ENCODE measurements at places on chromosomes 3 and 15.

GRCh38 chr15:48560321-48561051 is 85.0 kb downstream of the FBN1 start:
- no peak for DNase-seq

DNA sequence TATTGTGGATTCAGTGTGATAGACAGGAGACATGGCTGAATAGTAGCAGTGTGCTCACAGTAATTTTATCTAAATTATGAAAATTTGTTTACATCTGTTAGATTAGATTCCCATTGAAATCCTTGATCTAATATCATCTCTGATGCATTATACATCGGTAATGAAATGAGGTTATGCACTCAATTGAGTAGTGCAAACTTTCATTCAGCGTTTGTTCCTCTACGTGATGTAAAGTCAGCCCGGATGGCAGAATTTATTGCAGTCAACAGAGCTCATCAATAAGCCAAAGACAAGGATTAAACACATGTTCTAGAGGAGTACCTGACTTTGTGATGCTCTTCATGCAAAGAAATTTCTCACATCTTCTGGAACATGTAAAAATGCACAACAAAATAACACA is 549.2 kb downstream of the GOLGA6L6 start:
- no peak for DNase-seq

GRCh38 chr3:13415997-13416793 is 3.9 kb downstream of the NUP210 start:
- DNase-seq, result no peak

GRCh38 chr3:151085227-151085888 is at the start of gene MED12L:
Gene MED12L, plus strand, starts transcription at chr3:151085664. Its CDS starts 1,263 bp downstream, at chr3:151086927.
- peak; percentile 59 for DNase-seq

DNA sequence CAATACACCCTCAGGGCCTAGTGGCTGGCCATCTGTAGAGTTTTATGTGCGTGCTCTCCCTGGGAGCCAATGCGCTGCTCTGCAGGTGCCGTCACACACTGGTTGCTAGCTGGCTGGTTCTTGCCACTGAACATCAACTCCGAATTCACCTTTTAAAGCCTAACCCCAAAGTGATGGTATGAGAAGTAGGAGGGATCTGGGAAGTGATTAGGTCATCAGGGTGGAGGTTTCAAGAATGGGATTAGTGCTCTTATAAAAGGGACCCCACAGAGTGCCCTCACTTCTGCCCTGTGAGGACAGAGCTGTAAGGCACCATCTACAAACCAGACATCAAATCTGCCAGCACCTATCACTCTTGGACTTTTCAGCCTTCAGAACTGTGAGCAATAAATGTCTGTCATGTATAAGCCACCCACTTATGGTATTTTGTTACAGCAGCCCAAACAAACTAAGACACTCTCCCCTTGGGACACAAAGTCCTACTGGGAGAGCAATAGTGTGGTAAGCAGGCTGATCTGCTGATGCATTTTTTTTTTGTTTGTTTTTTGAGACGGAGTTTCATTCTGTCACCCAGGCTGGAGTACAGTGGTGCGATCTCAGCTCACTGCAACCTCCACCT is 20.3 kb downstream of the RGMA start:
- DNase-seq, result no peak

- no peak for DNase-seq
These were observed 18.6 kb downstream of the PIK3R4 start for GRCh38 chr3:130728037-130728436.

DNA sequence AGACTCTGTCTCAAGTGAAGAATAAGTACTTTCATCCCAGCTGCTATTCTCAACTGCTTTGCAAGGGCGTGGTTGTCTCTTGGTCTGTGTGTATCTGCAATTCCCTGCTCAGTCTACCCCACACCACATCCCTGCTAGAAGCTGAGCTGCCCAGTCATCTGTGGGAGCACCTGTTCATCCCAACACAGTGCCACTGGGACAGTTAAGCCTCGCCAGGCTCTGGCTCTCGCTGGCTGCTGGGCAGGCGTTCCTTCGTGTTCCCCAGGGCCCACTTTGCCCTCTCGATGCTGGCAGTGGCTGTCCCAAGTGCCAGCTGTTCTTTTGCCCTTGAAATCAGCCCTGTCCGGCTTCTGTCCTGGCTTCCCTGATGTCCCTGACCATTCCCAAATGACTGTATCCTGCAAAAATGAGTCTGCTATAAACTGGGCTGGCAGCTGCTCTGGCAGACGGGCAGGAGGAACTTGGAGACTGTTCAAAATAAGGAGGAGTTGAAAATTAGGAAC is 91.6 kb upstream of the KLHL25 start:
- no peak for DNase-seq

GRCh38 chr15:96171853-96172296 is 158.6 kb upstream of the NR2F2 start:
- no peak for DNase-seq

DNA sequence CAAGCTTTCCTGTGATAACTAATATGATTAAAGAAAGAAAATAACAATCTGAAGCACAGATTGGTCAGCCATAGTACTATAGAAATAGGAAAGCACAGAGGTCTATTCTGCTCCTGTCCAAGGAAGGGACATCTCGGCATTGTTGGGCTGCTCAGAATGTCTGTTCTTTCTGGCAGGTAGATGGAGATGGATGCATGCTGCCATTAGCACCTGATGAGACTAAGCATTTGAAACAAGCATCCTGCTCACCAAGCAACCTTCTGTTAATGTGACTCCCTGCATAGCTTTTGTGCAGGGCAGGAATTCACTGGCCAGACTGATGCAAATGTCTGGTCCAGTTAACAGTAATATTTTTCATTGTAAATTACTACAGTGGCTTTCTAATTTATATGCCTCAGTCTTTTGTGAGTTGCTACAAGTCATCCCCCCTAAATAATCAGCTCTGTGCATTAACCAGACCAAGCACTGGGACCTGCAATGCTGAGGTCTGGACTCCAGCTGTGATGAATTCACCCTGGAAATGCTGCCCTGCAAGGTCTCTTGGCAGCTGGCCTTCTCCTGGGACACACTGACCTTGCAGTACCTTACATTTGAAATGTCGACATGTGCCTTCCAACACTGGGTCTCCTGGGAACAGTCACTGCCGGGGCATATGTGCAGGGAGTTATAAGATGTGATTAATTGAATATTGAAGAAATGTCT is 1123.7 kb downstream of the IGSF11 start:
- DNase-seq, result no peak

DNA sequence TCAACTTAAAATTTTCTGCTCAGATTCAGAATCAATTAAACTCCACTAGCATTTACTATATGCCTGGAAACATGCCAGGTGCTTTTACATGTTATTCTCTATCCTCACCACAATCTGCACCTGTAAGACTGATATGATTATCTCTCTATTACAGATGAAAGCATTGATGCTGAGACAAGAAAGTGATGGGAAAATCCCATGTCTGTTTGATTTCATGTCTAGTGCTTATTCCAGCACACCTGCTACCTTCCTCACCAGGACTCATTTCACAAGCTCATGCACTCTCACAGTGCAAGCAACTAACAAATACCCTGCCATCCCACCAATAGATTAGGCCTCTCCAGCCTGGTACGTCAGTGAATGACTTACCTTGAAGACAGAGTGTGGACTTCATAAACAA is 25.0 kb upstream of the BCL6 start:
- no peak for DNase-seq

DNA sequence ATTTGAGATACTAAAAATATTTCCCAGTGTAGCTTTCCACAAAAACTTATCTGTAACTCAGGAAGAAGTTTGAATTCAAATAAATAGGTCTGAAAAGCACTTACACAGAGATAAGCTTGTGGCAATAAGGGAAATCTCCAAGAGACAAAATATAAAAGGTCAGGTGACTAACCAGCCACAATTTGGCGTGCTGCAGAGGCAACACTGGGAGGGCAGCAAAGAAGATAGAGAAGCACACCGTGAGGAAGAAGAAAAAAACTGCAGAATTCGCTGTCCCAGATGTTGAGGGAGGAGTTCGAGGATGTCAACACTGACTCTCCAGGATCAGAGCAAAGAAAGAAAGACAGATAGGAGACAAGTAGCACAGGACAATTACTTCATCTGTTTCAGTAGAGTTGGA is 204.4 kb downstream of the FMN1 start:
- DNase-seq, result no peak

GRCh38 chr15:97968380-97968779 is 7.9 kb downstream of the ARRDC4 start:
- no peak for DNase-seq

GRCh38 chr3:42130007-42130328 is 38.8 kb downstream of the TRAK1 start:
- no peak for DNase-seq

DNA sequence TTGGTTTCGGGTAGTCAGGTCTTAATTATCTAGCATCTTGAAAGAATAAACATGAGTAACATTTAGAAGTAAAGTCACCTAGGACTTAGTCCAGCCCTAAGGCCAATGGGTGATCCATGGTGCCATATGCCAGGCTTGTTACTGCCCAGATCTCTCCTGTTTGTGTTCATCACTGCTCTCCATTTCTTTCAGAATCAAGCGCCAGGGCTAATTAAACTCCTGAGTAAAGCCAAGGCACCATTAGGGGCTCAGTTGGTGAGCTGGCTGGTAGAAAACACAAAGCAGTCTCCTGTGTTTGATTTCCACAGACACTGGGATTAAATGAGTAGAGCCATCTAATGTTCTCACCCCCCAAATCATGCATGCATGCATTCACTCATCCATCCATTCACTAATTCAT is 11.3 kb downstream of the CYP19A1 start:
- DNase-seq, result no peak

GRCh38 chr3:115146418-115147328 is at the start of gene ZBTB20:
Gene ZBTB20, minus strand, starts transcription at chr3:115147288.
- DNase-seq, result peak; percentile 66

DNA sequence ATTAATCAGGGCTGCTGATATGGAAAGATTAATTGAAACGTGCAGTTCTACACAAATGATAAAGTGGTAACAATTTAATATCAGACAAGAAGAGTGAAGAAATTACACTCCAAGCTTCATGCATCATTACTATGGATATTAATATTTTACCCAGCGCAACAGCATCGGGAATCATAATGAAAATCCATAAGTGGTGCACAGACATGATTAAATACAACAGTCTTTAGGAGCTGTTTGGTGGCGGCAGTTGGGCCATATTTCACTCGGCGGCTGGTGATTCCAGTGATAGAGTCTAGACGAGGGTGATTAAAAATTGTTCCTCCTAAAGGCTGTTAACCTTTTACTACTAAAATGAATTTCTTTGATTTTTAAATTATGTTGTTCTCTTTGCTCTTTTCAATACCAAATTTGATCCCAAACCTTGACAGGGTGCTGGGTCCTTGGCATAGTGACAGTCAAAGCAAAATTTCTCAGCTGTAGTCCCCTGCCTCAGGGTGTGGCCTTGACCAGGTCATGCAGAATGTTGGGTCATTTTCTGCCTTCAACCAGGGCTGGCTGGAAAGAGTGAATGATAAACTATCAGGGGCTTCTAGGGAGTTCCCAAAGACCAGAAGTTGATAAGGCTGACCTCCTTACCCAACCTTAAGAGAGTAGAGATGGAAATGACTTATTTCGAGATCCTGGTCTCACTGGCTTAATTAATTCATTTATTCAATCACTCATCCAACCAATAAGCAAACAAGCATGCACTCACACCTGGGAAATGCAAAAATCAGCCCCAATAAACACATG is 392.0 kb downstream of the IL20RB start:
- no peak for DNase-seq

- DNase-seq, result no peak
These were observed 81.9 kb downstream of the ANXA2 start for GRCh38 chr15:60315878-60316277.

DNA sequence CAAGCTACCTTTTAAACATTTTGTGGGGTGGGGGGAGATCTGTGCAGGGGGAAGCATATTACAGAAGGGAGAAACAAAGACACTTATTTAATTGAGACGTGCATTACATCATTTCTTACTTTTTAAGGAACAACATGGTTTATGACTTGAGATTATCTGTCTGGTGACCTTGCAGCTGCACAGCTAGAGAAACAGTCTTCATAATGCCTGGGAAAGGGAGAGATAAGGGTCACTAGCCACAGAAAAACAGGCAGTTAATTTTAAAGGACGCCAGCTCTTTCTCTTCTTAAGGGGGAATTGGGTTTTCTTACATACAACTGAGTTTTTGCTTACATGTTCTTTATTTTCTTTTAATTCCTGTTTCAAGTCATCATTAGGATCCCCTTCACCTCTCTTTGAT is 147.9 kb downstream of the SST start:
- no peak for DNase-seq

- DNase-seq, result no peak
These were observed 291.0 kb downstream of the TIGIT start for GRCh38 chr3:114584734-114585371.

DNA sequence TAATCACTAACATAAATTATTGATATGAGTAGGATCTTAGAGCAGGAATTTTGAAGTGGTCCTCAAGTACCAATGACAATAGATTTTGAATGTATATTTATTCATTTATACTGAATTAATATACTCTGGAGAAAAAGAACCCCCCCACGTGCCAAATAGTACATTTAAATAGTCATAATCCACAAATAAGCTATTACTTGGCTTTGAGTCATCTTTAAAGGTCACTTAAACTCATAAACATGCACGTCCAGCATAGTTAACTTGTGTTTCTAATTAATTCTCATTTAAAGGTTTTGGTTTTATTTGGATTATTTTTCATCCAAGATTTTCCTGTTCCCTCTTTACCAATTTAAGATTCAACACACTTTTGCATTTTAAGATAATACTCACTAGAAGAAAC is 35.1 kb downstream of the FGF7 start:
- DNase-seq, result no peak

GRCh38 chr3:14429237-14429636 is 26.8 kb downstream of the SLC6A6 start:
- DNase-seq, result no peak

- no peak for DNase-seq
These were observed 172.0 kb upstream of the LRIG1 start for GRCh38 chr3:66672830-66673229.

DNA sequence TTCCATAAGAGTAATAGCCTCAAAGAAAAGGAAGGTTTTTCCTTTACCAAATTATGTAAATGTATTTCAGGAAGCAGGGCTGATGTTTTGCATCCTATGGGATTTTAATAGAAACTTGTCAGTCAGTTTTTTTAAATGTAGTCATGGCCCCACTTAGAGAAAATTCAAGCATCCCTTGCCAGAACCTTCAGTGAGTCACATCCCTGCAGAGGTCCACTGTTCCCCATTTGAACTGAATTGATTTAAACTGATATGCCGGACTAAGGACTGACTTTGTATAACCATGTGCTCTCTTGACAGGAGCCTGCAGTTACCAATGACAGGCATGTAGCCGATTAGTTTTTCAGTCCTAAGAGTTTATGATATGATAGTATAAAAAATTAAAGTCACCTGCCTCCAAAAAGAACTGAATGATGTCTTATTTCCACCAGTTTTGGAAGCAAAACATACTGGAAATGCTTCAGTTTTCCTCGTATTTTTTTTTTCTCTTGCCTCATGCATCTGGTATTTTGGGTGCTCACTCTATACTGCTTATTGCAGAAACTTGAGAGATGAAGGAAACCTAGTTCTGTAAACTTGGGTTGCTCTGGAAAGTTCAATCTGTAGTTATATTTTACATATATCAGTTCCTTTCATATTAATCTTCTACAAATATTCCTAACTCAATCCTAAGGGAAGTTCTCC is 30.7 kb downstream of the LRTM1 start:
- no peak for DNase-seq

GRCh38 chr3:111470032-111470431 is 72.0 kb upstream of the CD96 start:
- no peak for DNase-seq

Data from Kasumi-1 (cell line).